ENCODE measurements at places on chromosomes 1 and 21.

- peak; percentile 70 for DNase-seq
Observed at GRCh38 chr1:38527373-38527966, 332.1 kb downstream of the RRAGC start.

DNA sequence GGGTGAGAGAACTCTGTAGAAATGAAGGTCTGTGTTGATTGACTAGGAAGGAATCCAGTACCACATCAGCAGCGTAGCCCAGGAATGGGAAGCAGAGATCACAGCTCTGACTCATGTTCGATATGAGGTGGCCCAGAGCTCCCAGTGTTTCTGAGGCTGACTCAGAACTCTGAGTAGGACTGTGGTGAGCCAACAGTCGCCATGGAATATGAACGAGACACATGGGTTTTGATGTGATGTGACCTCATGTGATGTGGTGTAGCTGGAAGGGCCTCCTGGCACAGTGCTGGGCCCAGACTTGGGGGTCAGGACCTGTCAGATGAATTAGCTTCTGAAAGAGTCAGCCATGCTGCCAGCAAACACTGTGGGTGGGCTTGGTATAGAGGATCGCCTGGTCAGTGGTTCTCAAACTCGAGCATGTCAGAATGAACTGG, 237.0 kb downstream of the MRPL39 start:
- peak; percentile 45 for DNase-seq

DNA sequence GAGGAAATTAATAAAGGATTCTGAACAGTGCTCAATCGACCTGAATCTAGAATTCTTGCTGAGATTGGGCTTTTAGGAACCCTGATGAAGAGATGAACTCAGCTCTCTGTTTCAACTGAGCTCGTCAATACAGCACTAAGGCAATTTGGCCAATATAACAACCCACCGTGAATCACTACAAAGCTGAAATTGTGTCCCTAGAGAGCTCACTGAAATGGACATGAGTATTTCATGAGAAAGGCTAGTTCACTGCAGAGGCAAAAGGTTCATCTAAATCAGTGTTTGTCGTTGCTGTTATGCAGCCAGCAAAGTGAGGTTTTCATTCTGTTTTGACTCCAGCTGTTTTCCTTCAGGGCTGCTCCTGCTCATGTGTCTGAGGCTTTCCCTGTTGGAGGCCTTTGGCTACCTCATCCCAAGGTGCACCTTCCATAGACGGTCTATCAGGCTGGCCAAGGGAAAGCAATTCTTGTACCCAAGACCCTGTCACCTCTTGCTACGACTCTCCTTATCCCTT, 83.5 kb downstream of the URB2 start:
- DNase-seq, result no peak

- peak; percentile 80 for DNase-seq
Observed at GRCh38 chr1:117658676-117659075, 52.8 kb downstream of the TENT5C start.

DNA sequence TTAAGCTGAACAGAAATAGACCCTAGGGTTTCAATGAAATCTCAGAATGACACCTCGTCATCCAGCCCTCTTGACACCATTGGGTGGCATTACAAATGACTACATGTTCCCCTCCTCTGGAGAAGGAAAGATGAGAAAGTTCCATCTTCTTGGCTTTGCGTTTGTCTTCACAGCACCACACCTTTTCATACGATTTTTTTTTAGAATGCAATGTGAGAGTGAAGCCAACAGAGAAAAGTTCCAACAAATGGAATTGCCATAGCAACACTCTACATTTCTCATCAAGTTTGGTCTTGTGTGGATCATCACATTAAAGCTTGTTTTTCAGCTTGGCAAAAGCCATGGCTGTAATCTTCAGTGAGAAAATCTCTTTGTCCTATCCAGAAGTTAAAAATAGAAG, 183.4 kb upstream of the SNX7 start:
- DNase-seq, result no peak

Data from activated CD4-positive, alpha-beta T cell treated with anti-CD3 and anti-CD28 coated beads, Interleukin-2, amount 50 U/mL, for 16 hours (primary cell).